ENCODE measurements at places on chromosomes 16 and 17. TPM values are rescaled to one million over a fixed set of nuclear protein-coding genes. Genes with fewer than 3 reads are reported as not detected.

The CASKIN1 gene
- 0.36 TPM for total RNA-seq

The KLHL11 gene
- total RNA-seq: 25.2 TPM

The ELMO3 gene
- total RNA-seq: 5.1 TPM

The CLDN7 gene
- total RNA-seq: 1.6 TPM

The CSH1 gene
- total RNA-seq: not detected

The PHOSPHO1 gene
- total RNA-seq: not detected

The MMP2 gene
- not detected for total RNA-seq

The IL34 gene
- total RNA-seq: not detected
